ENCODE measurements at places on chromosomes 13 and 19.
A peak's percentile ranks its signal among the peaks of the same experiment; 100 is the strongest.

GRCh38 chr13:113026391-113026910, 57.4 kb downstream of the MCF2L start:
- DNase-seq: no peak

DNA sequence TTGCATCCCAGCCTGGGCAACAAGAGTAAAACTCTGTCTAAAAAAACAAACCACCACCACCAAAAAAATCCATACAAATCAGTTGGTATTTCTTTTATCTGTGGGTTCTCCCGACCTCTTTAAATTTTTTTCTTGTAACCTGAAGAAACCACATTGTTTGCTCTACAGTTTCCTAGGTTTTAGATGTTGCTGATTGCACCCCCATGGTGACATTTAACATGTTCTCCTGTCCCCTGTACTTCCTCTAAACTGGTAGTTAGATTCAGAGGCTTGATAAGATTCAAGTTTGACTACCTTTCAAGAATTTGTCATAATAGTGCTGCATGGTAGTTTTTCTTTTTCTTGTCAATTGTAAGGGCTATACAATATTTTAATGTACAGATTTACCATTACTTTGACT, 24.0 kb downstream of the ALG5 start:
- no peak for DNase-seq

DNA sequence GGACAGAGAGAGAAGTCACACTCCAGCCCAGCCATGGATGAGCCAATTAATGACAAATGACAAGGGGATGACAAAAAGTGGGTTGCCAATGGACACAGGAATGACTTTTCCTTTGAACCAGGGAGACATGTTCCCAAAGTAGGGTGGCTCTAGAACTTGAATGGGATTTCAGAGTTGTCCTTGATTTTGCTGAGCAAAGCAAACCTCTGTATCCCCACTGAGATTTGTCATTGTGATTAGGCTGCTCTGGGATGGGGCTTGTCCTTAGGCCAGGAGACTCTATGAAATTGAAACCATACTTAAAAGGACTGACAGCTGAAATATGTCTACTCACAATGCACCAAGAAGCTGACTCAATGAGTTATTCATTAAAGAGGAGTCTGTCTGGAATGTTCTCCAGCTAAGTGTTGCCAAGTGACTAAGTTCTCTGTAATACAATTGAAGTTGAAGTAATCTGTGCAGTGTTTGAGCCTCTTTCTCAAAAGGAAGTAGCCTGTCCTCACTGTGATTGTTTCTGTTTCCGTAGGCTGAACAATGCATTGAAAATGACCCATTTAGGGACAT, 69.0 kb upstream of the PCDH9 start:
- peak; percentile 39 for DNase-seq

GRCh38 chr19:16298334-16298733, 26.3 kb upstream of the KLF2 start:
- no peak for DNase-seq

DNA sequence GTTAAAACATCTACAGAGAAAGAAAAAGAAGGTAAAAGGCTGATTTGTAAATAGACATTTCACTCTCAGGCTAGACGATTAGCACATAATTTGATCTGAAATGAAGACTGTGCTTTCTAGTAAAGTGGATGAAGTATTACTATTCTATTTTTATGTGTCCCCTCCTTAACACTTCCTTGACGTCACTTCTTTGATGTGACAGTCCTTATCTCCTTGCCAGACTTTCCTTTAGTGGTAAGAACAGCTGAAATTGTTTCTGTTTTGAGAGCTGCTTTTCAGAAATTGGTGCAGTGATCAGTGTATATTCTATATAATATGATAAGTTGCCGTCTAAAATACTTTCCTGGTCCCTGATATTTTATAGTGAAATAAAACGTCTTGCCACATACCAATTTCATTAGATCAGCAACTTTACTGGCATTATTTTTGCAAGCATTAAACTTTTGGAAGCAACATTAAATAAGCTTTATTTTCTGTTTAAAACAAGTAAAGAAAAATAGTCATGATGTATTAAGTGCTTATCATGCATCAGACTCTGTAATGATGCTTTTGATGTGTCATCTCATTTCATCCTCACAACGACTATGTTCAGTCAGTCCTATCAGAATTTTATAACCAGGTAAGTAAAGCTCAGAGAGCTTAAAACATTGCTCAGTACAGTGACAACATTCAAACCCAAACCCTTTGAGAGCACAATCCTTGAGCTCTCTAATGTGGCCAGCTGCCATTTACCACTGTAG, 210.3 kb upstream of the PCDH9 start:
- DNase-seq: no peak

GRCh38 chr13:29421118-29421517, 174.4 kb downstream of the SLC7A1 start:
- DNase-seq: no peak

DNA sequence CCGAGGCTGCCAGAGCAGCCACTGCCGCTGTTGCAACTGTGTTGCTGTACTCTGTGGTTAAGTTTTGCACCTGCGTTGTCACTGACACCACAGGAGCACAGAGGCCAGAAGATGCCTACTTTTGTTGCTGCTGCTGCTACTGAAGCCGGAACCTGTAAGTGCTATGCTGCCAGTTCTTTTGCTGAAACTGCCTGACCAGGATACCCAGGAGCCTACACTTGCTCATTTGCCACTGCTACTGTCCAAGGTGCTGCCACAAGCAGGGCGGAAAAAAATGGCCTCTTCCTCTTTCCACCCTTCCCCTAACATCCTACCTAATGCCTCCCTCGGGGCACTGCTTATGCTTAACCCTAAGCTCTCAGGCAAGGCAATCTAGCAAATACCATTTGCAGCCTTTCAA, 29.0 kb upstream of the NBEA start:
- peak; percentile 52 for DNase-seq

GRCh38 chr13:111999352-111999751, 67.6 kb upstream of the SOX1 start:
- no peak for DNase-seq

GRCh38 chr13:40247845-40248244, 418.6 kb downstream of the FOXO1 start:
- peak; percentile 13 for DNase-seq

- DNase-seq: peak; percentile 78
These were observed 1.3 kb downstream of the CSNK1G2 start for GRCh38 chr19:1942078-1942933.

- DNase-seq: no peak
These were observed 72.1 kb downstream of the KLF12 start for GRCh38 chr13:74061926-74062595.

All from AG20443 (cell line).